ENCODE measurements at places on chromosomes 12 and 14. TPM values are rescaled to one million over a fixed set of nuclear protein-coding genes. Genes with fewer than 3 reads are reported as not detected.

The CYP27B1 gene
- total RNA-seq = 0.32 TPM

The ALX1 gene
- total RNA-seq = 0.16 TPM

The SCN8A gene
- 0.76 TPM for total RNA-seq

The JAG2 gene
- 197 TPM for total RNA-seq

The FAM90A1 gene
- total RNA-seq = not detected

The B4GALNT3 gene
- total RNA-seq = under 0.01 TPM

All from bladder microvascular endothelial cell (primary cell).